ENCODE measurements at places on chromosomes 5 and 9.

DNA sequence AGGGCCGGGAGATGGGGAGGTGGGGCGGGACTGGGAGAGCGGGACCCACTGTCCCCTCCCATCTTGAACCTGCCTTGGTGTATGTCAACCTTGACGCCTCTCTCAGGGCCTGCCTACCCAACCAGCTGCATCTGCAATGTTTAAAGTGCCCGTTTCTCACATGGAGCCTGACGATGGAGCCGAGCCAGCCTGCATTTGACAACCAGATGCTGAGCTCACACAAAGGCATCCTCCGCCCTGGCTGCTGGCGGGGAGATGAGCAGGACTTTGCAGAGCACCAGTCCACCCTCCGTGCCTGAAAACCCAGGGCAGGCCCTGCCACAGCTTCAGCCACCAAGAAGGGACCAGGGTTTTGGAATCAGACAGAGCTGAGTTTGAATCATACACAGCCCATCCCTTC lies 141.1 kb upstream of the SMIM23 start:
- no peak for DNase-seq

DNA sequence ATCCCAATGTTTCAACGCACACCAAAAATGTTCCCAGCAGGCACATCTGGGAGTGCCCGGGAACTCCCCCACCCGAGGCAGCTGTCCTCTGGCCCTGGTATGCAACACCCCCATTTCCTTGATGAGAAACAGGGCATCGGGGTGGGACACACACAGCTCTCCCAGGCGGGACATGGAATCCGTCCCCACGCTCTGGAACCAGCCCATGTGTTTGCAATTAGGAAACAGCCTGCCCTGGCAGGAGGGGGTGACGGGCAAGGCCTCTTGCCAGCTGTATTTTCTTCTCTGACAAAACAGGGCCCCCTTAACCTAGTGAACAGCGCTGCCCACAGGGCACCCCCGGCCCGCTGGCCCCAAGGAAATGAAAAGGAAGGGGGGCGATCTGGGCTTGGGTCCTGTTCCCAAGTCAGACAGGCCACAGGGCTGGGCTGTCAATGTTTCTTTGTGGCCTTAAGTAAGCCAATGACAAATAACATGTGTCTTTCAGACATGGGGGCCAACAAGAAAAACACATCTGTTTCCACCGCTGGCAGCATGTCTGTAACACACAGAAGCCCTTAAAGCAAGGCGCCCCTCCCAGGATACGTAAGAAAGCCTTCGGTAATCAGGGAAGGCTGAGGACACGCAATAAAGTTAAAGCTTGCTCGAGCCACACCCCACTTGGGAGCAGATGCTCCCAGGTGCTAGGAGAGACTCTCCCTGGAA lies 125.3 kb downstream of the ROR2 start:
- DNase-seq = no peak

DNA sequence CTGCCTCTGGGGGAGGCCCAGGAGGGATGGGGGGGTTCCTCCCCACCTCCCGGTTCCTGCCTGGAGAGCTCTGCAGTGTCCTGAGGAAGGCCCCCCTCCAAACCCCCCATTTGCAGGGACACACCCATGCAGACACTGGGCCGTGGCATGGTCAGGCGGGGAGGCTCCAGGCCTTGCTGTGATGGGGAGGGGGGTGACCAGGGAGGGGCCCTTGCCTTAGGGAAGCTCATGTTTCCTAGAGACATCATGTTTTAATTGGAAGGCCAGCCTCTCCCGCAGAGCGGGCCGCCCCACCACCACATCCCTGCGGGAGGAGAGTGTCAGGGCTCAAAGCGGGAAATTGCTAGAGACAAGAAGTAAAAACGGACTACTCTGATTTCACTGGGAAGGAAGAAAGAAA lies 12.0 kb downstream of the PRRX2 start:
- DNase-seq = no peak

DNA sequence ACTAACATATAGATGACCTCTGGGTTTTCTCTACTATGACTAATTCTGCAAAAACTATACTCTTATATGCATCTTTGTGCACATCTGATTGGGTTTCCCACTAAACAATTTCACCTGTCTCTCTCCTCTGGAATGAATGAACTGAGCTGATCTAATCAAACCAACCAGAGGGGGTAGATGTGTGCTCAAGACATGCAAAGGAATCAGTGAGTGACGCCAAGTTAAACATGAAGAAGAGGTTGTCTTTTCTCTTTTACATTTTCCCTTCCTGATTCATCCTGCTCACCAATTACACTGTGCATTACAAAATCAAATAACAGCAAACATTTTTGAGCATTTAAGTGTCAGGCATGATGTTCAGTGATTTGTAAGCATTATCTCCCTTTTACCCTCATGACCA lies 29.6 kb upstream of the GRXCR2 start:
- no peak for DNase-seq

GRCh38 chr5:157456301-157456700 lies 3.7 kb upstream of the NIPAL4 start:
- peak; percentile 94 for DNase-seq

DNA sequence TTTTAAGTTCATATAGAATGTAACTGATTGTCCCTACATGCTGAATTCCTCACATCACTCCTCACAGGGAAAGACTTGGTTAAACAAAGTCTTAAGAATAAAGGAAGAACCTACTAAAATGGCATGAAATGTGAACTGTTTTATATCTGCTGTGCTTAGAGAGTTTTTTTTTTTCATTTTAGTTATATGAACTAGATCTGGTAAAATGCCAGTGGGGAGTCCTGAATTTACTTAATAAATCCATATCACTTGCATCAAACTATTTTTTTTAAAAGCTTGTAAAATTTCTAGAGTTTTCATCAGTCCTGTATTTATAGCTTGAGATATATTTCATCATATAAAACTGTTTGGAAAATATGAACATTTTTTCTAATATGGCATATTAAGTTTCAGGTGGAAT lies 1528.6 kb downstream of the EFNA5 start:
- DNase-seq = no peak

DNA sequence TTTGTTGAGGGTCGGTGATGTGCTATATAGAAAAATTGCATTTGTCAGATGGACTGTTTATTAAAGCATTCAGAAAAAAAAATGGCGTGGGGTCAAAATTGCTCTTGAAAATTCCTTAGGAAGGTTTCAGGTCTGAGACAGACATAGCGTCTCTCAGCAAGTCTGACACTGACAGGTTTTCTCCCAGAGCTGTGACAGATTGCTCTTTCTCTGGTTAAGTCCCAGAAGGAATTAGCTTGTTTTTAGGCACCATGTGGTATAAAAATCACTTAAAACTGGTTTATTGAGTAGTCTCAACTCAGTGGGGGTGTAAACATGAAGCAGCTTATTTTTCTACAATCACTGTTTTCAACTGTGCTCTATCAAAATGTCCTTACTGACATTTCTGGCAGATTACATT lies 1379.8 kb downstream of the MAT2B start:
- DNase-seq = no peak

DNA sequence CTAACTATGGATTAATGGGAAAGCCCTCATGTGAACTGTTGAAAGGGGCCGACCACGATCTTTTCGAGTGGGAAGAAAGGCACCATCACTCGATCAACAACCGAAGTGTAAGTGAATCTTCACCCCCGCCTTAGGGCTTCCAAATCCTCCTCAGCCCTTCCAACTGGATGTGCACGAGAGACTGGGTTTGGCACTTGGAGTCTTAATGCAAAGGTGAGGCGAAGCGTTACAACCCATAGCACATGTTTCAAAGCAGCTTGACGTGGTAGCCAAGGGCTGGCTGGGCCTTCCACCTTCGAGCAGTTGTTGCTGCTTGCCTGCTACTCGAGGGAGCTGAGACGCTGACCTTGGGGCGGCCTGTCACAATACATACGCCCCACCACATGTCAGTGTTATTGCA lies 5.7 kb upstream of the LCN9 start:
- no peak for DNase-seq

DNA sequence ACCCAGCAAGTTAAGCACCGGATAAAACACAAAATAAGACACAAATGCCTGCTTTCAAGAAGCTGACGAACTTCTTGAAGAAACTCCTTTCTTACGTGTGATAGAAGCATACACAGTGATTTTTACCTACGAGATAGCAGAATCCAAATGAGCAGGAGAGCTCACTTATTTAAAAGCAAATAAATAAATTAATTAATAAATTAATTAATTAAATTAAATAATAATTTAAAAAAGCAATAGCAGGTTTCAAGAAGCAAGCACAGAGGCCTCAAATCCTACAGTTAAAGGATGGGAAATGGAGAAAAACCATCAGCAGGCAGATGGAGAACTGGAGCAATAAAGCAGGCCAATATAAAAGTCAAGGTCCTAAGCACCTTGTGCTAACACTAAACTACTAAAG lies 17.3 kb downstream of the LEAP2 start:
- no peak for DNase-seq

GRCh38 chr5:40832345-40832744 lies 2.7 kb downstream of the RPL37 start:
- no peak for DNase-seq

GRCh38 chr9:132591751-132592314 lies 9.4 kb downstream of the BARHL1 start:
- DNase-seq = no peak
